ENCODE measurements at places on chromosomes 5 and 9.

- no peak for DNase-seq
These were observed 29.0 kb downstream of the CXXC5 start for GRCh38 chr5:139676951-139677735.

- DNase-seq, result no peak
These were observed 4.5 kb downstream of the RCL1 start for GRCh38 chr9:4796988-4797853.

DNA sequence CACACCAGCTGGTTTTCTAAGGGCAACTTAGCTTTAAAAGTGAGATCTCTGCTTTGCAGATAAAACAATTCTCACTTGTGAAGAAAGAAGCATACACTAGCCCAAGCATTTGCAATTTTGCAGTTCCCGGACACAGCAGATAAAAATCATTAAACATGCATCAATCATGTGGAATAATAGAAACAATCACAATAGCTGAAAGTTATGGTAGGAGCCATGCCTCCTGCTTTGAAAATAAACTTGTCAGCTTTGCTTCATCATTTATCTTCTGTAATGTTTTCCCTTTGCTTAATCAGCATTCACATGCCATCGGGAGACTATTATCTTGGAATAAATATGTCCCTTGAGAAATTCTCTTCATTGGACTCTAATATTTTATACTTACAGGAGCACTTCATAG lies 60.3 kb upstream of the DAB2 start:
- DNase-seq, result no peak

DNA sequence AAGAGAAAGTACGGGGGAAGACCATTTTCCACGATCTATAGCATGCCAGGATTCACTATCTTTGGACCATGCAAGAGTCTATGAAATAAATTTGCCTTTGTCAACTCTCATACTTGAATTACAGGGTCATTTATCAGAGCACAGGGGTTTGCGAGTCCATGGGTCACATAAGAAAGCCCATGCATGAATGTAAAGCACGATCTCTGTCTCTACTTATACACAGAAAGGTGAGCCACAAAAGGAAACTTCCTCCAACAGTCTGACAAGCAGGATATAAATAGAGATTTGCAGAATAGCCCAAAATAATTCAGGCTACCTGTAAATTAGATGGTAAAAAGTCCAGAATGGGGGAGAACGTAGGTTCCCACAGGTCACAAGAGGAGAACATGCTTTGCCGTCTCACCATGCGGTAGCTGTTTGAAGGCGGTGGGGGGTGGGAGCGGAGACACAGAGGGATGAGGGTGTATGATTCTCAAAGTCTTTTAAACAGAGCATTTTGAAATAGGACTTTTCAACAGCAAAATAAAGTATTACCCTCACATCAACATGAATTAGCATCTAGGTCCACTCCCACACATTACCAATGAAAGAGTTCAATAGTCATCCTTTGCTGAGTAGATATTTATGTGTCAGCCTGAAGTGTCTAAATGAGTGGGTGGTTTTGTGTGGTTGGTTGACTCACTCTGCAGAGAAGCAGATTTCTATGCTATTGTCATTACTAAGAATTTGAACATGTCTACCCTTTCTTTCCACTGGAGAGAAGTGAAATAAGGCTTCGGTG lies 279.7 kb downstream of the EBF1 start:
- no peak for DNase-seq

DNA sequence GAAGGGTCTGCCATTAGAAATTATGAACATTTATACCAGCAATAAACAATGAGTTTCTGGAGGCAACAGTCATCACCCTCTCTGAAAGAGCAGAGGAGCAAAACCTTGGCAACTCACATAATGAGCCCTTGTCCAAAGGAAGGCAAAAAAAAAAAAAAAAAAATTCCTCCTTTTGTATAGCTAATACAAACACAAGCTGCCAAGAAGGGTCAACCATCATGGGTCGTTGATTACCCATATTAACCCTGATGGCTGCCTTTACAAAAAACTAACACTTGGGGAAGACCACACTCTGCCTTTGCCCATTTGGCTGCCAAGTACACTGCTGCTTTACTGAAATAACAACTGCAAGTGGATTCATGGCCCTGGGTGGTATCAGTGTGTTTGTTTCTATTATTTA lies 272.7 kb downstream of the ADAMTSL1 start:
- DNase-seq, result no peak

- no peak for DNase-seq
These were observed 29.0 kb downstream of the PSAT1 start for GRCh38 chr9:78325846-78326360.

DNA sequence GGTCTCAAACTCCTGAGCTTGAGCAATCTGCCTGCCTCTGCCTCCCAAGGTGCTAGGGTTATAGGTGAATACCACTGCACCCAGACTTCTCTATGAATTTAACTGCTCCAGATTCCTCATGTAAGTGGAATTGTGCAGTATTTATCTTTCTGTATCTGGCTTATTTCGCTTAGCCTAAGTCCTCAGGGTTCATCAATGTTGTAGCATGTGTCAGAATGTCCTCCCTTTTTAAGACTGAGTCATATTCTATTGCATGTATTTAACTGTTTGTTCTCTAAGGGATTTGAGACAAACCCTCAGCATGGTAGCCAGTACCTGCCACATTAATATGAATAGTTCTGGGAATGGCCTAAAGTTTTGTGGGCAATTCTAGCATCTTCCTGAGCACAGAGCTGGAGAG lies 53.9 kb upstream of the TUT7 start:
- DNase-seq, result no peak

DNA sequence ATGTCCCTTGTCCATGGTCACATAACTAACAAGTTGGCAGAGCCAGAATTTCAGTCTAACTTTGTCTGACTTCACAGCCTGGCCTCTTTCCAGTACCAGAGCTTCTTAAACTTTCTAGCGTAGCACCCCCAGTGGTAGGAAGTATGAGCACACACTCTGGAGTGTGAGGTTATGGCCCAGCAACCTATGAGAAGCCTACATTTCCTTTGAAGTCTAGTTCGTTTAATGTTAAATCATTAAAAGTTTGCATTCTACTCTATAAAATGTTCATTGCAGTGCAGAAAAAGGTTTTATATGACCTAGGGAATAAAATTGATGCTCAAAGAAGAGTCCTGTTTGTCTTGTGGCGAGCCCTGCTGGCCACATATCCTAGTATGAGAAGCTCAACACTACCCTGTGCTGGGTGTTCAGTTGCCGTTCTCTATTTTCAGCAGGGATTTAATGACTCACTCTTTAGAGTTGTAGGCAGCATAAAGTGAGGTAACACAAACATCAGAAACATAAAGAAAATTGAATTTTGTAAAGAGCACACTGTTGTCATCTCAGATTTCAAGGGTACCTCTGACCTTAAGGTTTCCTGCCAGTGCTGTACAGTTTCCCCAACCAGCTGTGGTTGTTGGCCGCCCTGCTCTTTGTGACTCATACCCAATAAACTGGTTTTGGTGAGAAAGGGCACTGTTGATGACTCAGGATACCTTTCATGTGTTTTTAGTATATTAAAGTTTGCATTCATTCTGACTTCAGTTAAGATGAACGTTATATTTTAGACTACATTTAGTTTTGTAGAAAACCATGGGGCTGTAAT lies 14.3 kb downstream of the MCCC2 start:
- DNase-seq, result peak; percentile 18
